ENCODE measurements at places on chromosomes 7 and 10.
A peak's percentile ranks its signal among the peaks of the same experiment; 100 is the strongest.

DNA sequence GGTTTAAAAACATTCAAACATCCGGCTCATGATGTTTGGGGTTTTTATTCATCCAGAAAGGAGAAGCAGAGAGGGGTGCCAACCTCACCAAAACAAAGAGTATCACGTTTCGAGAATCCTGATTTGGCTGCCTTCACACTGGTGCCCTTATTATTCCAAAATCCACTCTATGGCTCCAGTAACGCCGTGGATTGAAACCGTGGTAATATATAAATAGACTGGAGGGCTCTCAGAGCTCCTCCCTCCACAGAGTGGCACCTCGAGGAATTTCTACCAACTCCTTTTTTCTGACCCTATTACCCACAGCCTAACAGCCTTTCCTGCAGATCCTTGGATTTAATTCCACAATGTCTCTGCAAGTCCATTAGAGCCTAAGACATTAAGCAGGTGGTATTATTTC is 353.6 kb downstream of the CRPPA start:
- no peak for DNase-seq

- DNase-seq: no peak
Measured at GRCh38 chr10:71998840-71999194, 34.6 kb downstream of the CHST3 start.

DNA sequence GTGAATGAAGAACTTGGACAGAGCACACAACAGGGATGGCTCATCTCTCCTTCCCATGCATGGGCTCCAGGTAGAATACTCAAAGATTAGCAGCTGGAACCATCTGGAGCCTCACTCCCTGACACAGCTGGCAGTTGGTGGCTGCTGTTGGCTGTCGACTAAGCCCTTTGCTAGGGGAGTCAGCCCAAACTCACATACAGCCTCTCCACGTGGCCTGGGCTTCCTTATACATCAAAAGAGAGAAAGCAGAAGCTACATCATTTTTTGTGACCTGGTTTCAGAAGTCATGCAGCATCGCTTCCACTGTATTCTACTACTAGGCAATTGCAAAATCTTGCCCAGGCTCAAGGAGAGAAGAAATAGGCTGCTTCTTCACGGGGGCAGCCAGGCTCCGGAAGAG is 24.4 kb downstream of the ASNS start:
- no peak for DNase-seq

DNA sequence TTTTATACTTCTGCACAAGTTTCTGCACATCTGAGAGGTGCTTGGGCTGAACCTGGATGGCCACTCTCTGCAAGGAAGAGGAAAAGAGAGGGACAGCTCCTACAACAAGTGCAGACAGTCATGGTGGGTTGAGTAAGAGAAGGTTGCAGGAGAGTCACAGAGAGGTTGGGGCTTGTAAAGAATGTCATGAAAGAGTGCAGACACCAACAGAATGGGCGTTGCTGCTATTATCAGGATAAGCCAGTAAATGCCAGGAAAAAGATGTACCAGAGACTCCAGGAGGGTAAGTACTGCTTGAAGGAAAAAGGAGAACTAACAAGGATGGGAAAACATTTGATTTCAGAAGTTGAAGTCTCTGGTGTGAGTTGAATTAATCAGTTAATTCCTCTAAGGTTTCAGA is 77.8 kb upstream of the NRP1 start:
- no peak for DNase-seq

DNA sequence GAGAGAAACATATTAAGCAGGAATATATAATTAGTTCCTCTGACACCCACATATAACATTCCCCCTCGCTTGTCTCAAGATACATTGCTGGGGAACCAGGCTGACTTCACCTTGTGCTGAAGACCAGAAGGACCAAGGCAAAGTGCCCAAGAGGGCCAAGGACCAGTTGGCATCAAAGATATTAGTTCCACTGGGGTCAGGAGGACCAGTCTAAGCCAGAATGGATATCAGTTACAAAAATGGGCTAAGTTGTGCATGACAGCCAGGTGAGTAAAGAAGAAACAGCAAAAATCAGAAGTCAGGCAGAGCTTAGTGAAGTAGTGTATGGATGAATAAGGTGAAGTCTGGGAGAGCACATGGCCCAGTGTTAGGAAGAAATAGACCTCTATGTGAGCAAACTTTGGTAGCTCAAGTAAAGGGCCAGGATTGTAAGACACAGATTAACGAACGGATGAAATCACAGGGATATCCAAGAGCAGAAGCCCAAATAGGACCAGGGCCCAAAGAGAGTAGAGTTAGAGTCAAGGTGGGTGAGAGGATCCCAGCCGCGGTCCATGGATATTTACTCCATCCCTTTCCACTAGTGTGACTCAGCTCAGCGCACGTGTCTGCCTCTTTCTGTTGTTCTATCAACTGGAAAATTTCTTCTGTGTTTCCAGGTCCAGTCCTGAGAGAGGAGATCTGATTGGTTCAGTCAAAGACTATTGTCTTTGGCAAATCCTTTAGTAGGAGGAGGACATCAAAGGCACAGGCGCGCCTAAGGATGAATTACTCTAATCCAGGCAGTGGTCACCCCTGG is 5.0 kb downstream of the CALD1 start:
- no peak for DNase-seq

DNA sequence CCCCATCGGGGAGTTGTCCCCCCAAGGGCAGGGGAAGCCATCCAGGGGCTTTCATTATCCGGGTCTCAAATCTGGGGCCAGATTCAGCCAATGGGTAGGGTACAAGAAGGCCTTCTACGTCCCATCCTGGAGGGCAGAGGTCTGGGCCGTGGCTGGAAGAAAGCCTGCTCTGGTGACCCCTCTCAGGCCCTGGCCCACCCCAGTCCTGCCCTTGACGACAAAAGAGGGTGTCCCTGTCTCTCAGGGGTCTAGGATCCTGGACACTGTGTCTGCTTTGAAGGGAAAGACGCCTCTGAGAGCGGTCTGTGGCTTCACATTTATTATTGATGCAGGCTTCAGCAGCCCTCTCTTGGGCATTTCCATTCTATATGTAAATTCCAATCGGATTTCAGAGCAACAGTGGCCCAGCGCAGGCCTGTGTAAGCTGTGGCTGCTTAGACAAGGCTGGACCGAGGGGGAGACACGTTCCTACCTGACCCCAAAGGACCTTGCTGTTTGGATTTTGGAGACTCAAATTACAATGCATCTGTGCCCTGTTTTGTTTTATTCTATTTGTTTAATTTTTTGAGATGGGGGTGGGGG is 83.2 kb upstream of the BAIAP2L1 start:
- DNase-seq: no peak

- DNase-seq: no peak
Measured at GRCh38 chr10:18117276-18117675, 22.9 kb upstream of the CACNB2 start.

DNA sequence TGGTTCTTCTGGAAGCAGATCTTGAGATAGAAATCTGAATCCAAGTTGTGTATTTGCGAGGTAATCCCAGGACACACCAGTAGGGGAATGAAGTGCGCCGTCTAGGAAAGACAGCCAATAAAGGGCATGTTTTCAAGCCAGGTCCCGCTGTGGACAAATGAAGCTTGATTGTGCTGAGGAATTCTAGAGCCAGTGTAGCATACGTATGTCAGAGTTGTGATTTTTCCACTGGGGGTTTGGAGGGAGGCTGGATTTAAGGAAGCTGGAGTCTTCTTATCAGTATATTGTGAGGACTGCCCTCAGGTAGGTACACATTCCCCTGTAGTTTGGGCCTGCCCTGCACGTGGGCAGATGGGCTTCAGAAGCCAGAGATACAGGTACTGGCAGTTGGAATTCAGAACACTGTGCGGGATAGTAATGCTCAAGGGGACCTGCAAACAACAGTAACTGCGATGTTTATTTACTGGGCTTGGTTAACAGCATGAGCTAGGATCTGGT is 50.9 kb downstream of the GALNT11 start:
- no peak for DNase-seq

DNA sequence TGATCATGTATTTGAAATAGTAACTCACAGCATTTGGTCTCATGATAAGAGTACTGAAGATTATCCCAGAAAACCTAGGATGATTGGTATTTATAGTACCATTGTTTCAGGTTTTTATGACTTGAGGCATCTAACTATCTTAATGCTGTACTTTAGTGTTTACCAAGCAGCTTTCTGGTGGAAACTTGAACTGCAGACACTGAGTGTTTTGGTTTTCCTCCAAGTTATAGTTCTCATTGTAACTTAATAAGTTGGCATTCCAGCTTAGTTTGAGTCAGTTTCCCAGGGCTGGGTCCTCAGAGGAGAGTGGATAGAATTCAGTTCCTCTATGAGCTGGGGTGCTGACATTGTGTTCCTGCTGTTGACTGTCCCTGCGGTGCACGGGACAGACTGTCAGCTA is 50.4 kb downstream of the SEC23IP start:
- no peak for DNase-seq

DNA sequence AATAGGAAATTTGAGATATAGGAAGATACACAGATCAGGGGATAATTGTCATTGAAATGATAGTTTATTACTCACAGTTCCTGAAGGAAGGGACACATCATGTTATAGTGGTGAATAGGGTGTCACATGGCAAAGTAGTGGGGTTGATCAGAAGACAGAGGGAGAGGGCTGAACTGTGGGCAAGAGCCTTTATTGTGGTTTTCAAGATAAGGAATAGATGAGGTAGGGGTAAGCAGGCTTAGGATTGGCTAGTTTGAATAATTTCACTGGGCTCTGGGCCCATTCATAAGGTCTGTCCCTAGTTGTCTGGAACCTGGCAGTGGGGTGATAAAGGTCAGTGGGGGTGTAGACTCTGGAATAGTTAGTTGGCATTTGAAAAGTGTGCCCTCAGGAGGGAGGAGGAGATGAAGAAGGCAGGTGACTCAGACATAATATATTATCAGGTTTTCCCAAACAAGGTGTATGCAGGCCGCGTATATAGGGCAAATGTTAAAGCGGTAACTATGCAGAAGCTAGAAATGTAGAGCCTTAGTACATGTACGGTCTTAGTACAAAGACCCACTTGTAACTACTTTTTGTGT is 18.5 kb downstream of the FGL2 start:
- DNase-seq: no peak

DNA sequence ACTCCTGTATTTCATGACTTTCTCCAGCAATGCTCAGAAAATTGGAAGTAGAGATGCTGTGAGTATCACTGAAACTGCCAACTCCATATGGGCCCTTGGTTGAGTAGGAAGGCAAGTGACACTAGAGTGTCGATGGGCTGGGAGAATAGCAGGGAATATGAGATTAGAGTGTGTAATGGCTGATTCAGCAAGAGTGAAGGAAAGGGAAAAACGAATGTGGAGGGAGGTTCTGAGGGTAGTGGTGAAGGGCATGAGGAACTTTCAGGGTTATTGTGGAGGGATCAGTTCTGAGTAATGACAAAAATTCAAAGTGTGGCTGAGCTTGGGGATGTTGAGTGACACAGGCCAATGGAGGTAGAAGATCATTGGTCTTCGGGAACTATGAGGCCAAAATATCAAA is 49.0 kb upstream of the PCGF5 start:
- no peak for DNase-seq

DNA sequence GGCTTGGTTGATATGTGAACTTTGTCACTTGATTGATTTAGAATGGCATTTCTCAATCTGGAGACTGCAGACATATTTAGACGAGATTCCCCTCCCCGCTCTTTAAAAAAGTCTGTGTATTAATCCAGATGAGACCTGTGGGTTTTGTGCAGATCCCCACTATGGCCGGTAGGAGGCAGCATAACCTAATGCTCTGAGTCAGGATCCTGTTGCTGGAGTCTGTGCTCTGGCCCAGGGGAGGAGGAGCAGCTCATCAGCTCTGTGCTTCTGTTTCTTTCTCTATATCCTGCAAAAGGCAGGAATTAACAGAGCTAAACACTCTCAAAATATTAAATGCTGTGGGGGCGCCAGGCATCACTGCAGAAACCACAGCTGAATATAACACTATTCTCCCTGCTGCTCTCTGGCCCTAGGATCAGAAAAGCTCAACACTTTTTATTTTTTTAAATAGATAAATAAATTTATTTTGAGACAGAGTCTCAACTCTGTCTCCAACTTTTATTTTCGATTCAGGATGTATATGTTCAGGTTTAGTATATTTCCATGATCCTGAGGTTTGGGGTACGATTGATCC is 23.9 kb upstream of the SEPHS1 start:
- peak; percentile 67 for DNase-seq

- no peak for DNase-seq
Measured at GRCh38 chr10:17585016-17585415, 32.2 kb downstream of the HACD1 start.
